Stimulated activated CD8-positive, alpha-beta memory T cell treated with anti-CD3 and anti-CD28 coated beads, Interleukin-7, amount 100 ng/mL, for 48 hours (primary cell): ENCODE measurements at places on chromosomes 1 and 21.

DNA sequence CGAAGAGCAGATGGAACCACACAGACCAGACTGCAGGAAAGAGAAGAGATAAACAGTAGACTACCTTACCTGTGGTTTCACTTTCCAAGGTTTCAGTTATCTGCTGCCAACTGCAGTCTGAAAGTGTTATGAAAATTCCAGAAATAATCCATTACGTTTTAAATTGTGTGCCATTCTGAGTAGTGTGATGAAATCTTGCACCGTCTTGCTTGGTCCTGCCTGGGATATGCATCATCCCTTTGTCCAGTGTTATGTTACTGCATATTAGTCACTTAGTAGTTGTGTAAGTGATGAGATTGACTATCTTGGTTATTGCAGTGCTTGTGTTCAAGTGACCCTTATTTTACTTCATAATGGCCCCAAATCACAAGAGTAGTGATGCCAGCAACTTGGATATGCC lies 33.9 kb downstream of the DNAJC6 start:
- no peak for DNase-seq

DNA sequence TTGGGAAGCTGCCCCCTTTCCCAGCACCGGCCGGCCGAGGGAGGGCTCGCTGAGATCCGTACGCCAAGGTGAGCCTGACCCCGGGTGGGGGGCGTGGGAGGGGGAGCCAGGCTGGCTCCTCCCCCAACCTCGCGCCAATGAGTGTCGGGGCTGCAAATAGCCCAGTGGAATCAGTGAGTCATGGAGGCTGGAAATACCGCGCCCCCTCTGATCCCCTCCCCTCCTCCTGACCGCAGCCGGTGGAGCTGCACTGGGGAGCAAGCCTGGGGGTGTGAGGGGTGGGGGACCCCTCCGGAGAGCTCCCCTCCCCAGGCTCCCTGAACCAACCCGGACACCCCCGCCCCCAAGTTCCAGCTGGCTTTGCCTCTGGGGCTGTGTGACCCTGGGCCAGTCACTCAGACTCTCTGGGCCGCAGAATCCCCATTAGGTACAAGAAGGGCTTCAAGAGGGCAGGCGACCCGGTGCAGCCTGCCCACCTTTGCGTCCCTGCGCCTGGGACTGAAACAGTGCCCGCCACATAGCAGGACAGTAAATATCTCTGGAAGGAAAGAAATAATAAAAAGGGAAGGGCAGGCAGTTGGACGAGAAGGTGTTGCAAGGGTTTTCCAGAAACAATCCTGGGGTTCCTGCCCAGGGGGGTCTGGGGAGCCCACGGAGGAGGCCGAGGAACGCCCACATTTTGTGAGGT lies 4.5 kb downstream of the HSPB7 start:
- DNase-seq = peak; percentile 39

GRCh38 chr1:243260221-243260880 lies 4.5 kb downstream of the SDCCAG8 start:
- no peak for DNase-seq

GRCh38 chr1:152954436-152954835 lies 7.4 kb downstream of the SPRR5 start:
- DNase-seq = no peak

GRCh38 chr1:153752072-153752471 lies 23.1 kb upstream of the SLC27A3 start:
- no peak for DNase-seq

DNA sequence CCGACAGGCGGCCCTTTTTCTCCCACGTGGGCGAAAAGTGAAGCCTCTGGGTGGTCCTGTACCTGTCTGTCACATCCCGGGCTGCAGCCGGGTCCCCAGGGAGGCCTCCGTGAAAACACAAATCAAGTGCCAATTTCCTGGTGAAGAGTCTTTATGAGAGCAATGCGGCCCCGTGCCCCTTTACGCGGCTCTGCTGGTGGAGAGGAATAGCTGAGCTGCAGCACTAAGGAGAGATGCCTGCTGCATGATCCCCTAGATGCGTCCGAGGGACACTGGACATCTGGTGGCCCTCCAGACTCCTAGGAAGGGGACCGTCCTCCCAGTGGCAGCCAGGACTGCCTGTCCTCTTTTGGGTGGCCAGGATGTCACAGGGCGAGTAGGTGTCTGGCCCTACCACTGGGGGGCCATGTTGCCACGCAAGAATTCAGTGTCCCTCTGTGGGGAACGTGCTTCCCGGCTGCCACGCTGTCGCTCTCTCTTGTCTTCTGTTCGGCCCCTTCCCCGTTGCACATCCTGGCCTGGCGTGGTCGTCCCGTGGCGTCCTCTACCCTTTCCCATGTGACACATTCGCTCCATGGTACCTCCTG lies 38.7 kb downstream of the COL18A1 start:
- no peak for DNase-seq

DNA sequence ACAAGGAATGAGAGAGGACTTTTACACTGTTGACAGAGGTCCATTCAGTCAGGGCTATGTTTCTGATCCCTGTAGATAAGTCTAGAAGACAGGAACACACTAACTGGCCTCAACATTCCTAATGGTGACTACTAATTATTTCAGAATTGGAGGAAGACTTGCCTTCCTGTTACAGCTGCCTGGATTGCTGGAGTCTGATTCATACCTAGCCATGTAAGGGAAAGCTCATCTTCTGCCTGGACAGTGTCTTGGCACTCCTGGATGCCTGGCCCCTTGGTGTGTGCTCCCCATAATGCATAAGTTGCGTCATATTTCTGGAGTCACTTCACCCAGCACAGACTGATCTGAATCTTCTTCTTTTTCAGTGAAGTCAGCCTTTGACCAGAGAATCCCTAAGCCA lies 326.0 kb upstream of the RUNX1 start:
- DNase-seq = no peak

DNA sequence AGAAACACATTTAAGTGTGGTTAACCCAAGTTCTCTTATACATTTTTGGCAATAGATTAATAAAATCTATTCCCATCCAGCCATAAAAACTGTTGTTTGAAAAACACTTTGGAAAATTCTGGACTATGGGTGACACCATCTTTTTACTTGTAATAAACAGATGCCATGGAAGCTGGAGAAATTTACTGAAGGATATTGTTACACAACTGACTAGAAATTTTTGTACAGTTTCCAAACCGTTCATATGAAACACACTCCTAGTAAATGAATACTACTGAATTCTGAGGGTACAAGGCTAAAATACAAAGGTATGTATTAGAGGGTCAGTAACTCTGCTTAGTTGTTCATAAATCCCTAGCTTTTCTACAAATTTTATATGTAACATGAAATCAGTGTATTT lies 48.7 kb downstream of the TRIM33 start:
- DNase-seq = no peak

DNA sequence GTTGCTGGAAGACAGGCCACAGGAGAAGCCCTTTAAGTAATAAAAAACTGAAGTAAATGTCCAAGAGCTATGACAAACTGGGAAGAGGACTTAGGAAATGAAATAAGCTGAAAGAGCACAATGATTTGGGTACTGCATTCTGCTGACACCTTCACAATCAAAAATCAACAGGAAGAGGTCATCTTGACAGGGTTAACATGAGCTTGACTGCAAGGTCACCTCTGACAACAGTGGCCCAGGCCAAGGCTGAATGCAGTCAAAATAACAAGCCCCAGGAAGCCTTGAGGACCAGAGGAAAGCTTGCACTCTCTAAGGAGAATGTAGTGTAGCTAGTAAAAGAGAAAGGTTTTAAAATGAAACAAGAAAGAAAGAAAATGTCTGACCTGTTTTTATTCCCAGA lies 179.3 kb downstream of the SEC16B start:
- no peak for DNase-seq

DNA sequence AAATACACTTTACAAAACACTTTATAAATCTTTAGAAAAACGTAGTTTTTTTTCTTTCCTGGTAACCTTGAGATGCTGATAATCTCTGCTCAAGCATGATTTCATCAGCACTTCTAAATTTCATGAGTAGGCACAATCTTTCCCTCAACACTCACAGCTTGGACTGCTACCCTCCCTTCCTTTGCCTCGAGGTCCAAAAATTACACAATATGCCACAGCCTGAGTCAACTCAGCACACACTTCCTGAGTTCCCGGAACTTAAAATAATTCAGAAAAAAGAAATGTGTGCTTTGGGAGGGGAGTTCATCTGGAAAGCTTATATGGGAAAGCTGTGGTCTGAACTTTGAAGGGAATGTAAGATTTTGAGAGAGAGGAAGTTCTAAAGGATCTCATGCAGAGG lies 5.9 kb downstream of the CLCA2 start:
- no peak for DNase-seq

DNA sequence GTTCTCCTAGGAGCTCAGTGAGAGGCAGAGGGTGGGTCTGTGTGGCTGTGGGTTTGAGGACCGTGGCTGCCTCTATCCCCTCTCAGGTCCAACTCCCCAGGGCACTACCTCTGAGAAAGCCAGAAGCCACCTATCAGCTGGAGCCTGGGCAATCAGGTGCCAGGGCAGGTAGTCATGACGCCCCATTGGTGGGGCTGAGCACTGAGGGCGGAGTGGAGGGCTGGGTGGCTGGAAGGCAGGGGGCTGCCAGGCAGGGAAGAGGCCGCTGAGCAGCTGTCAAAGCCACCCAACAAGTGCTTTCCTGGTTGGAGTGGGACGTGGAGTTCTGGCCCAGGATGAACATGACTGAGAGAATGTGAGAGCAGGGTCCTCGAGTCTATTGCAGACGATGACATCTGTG lies 164.9 kb upstream of the AJAP1 start:
- no peak for DNase-seq

DNA sequence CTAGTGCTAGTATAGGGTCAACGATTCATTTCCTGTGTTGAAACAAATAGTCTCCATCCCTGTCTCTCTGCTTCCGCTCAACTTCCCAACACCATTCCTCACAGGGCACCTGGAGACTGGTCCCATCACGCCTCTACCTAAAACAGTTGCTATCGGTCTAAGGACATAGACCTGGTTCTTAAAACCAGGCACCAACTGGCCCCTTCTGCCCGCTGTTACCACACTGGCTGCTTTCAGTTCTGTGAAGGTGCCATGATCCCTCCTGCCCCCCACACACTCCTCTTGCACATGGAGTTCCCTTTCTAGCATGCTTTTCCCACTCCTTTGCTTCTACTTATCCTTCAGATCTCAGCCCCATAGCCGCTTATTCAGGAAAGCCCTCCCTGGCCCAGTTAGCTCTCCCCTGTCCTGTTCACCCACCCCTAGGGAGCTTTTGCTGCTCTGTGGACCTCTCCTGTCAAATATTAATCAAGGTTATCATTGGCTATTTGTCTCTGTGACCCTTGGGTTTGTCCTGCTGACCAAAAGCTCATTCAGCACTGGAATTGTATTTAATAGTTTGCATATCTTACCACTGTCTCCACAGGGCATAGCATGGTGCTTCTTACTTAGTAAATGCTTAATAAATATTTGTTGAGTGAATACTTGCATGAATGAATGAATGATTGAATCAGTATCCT lies 11.9 kb upstream of the KPRP start:
- DNase-seq = no peak

GRCh38 chr1:22420455-22421053 lies 31.1 kb upstream of the ZBTB40 start:
- DNase-seq = no peak

DNA sequence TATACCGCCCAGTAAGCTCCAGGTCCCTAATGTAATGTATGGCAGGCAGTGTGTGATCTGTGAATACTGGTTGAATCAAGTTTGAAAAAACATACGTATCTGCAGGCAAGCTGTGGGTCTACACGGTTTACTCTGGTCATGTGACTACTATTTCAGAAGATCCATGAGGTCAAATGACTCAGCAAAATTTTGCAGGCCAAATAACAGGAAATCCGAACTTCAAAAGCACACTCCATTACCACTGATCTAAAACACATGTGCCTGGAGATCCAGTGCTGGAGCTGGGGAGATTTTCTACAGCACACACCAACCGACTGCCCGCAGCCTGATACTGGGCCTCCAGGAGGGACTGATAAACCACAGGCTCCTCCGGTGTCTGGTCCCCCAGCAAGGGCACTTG lies 64.5 kb upstream of the SLC44A3 start:
- DNase-seq = no peak

DNA sequence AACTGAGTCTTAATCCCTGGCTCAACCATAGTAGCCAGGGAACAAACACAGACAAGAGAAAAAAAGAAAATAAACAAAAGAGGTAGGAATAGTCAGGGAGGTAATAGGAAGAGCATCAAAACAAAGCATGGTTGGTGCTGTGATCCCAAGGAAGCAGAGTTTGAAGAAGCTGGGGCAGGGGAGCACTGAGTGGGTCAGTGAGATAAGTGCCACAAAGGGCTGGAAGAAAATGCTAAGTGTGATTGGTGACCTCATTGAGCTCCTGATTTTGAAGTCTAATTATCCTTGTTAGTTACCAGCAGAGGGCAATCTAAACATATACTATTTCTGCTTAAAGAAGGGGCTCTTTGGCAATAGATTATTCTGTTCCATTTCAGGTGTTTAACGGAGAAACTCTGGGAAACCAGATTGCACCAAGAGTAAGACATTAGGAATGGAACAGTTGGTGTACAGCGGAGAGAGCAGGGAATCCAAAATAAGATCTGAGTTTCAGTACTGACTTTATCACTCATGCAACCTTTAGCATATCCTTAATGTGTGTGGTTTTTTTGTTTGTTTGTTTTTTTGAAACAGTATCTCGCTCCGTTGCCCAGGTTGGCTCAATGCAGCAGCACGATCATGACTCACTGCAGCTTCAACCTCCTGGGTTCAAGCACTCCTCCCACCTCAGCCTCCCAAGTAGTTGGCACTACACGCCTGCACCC lies 30.7 kb upstream of the KIAA1614 start:
- no peak for DNase-seq

GRCh38 chr1:11967028-11967547 lies 13.2 kb upstream of the MFN2 start:
- DNase-seq = no peak

DNA sequence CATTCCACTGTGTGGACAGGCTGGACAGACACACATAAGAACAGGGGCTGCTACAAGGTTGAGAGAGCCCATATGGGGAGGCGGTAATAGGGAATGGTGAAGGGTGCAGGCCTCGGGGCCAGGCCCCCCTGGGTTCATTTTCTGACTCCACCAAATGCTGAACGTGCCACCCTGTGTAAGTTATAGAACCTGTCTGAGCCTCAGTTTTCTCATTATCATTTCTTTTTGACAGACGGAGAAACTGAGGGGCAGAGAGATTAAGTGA lies 569.5 kb downstream of the PTPRU start:
- no peak for DNase-seq

DNA sequence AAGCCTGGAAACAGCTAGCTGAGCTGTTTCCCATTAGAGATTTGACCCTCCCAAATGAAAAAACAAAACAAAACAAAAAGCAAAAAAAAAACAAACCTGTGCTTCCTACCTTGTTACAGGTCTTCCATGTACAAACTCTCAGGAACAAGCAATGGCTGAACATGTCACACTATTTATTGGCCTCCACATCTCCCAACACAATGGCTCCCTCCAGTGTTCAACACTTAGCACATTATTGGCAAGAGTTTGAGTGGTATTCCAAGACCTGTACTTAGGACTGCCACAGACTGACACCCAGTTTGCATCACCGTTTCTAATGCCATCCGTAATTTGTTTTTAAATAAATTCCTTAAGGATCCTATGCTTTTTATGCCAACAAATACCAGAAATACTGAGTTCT lies 195.0 kb upstream of the OLFM3 start:
- DNase-seq = no peak

GRCh38 chr1:225818229-225818628 lies 8.3 kb downstream of the EPHX1 start:
- DNase-seq = no peak
